NCI-H446 treated with DMSO at 0.1 percent for 48 hours (cell line): ENCODE measurements at places on chromosomes 16 and 17.

DNA sequence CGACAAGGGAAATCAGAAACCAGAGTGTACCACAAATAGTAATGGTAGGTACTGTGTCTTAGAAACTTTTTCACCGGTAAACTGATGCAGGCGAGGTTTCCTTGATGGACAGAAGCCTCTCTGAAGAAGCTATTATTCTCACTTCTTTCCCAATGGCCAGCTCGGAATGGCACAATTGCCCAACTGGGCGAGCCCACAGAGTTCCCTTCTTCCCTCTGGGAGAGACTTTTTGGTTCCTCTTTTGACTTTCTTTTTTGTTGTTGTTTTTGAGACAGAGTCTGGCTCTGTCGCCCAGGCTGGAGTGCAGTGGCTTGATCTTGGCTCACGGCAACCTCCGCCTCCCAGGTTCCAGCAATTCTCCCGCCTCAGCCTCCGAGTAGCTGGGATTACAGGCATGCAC lies 16.9 kb downstream of the SLC43A2 start:
- DNase-seq = no peak

DNA sequence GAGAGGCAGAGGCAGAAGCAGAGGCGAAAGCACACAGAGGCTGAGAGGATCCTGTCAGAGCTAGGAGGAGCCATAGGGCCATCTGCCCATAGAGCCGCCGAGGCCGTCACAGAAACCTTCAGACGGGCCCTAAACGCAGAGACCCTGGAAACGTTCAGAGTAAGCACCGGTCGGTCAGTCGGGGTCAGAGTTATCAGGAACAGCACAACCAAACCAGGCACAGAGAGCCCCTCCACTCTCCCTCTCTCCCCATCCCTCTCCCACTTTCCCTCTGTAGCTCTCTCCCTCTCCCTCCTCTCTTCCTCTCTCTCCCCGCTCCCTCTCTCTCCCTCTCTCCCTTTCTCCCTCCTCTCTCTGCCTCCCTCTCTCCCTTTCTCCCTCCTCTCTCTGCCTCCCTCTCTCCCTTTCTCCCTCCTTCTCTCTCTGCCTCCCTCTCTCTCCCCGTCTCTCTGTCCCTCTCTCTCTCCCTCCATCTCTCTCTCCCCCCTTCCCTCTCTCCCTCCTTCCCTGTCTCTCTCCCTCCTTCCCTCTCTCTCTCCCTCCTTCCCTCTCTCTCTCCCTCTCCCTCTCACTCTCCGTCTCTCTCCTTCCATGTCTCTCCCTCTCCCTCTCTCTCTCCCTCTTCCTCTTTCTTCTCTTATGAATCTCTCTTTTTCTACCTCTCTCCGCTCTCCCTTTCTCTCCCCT lies 138.9 kb downstream of the C16orf95 start:
- DNase-seq = no peak

GRCh38 chr16:71260995-71261394 lies 28.2 kb downstream of the CMTR2 start:
- no peak for DNase-seq

DNA sequence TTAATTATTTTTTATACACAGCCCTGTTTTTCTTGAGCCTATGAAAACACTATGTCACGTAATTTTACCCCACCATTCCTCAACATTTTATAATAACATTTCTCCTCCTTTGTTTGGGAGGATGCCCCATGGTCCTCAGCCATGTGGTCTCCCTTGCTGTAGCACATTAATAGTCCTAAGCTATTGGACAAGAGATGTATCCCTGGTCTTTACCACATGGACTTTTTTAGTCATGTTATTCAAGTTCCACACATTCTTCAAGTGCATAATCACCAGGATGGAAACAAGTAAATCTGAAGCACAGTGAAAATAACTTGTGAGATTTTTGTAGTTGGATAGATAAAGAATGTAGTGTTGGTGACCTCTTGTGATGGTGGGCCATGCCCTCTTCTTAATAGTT lies 2.0 kb upstream of the KRTAP2-3 start:
- DNase-seq = no peak

- DNase-seq = no peak
Measured at GRCh38 chr16:8935989-8936388, 27.7 kb downstream of the USP7 start.

DNA sequence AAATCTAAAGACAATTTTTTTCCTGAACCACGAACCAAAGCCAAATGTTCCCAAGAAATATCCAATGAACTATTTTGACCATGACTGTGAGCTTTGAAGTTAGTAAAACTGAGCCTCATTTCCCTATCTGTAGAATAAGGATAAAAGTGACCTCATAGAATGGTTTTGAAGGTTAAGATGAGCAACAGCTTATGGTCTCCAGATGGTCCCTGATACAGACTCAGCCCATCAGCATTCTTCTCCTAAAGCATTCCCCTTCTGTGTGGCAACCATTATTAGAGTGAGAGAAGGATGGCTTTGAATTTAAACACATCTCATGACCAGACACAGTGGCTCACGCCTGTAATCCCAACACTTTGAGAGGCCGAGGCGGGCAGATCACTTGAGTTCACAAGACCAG lies 70.1 kb downstream of the COPRS start:
- no peak for DNase-seq

GRCh38 chr17:34265711-34266110 lies 4.3 kb upstream of the CCL7 start:
- no peak for DNase-seq

DNA sequence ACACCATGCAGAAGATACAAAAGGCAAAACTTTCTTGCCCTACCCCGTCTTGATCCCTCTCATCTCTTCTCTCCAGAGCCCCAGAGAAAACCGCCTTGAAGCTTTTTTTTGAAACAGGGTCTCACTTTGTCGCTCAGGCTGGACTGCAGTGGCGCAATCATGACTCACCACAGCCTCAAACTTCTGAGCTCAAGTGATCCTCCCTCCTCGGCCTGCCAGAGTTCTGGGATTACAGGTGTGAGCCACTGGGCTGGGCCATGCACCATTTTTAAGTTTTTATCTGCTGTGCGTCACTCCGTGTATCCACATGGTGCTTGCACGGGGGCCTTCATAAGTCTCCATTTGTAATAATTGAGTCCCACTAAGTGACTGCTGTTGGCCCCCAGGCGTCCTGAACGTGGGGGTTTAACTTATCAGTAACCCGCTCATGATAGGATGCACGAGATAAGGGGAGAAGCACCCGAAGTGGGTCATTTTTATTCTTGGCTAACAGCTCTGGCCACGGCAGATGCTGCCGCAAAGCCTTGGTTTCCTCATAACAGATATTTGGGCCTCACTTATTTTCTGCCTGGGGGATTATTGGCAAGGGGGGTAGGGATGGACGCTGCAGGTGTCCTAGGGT lies 8.6 kb downstream of the DNAH17 start:
- no peak for DNase-seq

GRCh38 chr17:78442648-78443218 lies 64.3 kb downstream of the PGS1 start:
- DNase-seq = no peak

- DNase-seq = no peak
Measured at GRCh38 chr16:88815901-88816589, 4.3 kb upstream of the APRT start.

- peak; percentile 10 for DNase-seq
Measured at GRCh38 chr17:32111141-32111771, 31.0 kb upstream of the RHOT1 start.

- no peak for DNase-seq
Measured at GRCh38 chr17:6755731-6756184, at the start of gene XAF1. TSS of gene XAF1 (plus strand) at chr17:6756046. CDS start at chr17:6756079, 33 bp downstream.

GRCh38 chr17:6570731-6571451 lies 14.5 kb upstream of the PITPNM3 start:
- DNase-seq = no peak

GRCh38 chr16:85171759-85172454 lies 59.6 kb upstream of the CIBAR2 start:
- DNase-seq = no peak

GRCh38 chr16:5490499-5490898 lies 392.9 kb upstream of the EEF2KMT start:
- no peak for DNase-seq

DNA sequence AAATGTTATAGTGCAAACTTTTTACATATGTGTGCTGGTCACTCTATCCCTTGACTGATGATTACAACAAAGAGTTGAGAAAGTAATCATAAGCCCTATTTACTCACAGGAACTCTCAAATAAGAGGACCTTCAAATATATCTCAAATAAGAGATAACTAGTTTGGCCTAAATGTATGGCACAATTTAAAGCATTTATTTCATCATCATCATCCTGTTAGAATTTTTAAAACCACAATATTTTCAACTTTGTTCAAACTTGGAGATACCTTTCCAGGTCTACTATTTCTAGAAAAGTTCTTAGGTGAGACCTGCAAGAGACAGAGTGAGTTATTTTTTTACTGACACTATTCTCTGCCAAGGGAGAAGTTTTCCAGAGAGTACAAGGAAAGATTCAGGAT lies 5.5 kb downstream of the CPPED1 start:
- no peak for DNase-seq

GRCh38 chr16:46621006-46621933 lies at the start of gene SHCBP1:
TSS of gene SHCBP1 (minus strand) at chr16:46621379. CDS start at chr16:46621359, 20 bp downstream.
- peak; percentile 65 for DNase-seq

GRCh38 chr17:80498920-80499410 lies 22.6 kb upstream of the NPTX1 start:
- no peak for DNase-seq

DNA sequence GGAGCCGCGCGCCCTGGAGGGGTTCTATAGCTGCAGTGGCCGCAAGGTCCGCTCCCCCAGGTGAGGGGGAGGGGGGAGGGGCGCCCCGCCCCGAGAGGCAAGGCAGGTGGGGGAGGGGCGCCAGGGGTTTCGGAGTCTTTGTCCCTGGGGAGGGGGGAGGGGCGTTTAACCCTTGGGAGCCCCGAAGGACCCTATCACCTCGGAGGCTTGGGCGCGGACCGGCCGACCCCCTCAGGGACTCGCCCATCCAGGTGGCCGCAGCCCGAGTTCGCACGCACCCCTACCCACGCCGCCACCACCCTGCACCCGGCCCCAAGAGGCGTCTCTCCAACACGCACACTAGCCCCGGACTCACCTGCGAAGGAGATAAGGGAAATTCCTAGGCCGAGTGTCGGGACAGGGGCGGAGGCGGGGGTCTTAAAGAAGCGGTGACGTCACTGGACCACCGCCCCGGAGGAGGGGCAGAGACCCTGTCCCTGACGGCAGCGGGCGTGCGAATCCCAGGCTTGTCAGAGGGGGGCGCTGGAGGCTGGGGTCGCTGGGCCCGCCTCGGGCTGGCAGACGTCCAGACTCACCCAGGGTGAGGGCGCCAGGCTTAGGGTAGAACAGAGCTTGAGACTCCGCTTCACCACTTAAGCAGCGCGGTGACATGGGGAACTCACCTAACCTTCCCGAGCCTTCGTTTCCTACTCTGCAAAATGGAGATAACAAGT lies at the start of gene CLDN6:
Gene CLDN6, minus strand, starts transcription at position 390 of the 713 bp plus-strand sequence. CDS start 2,162 bp downstream, outside the sequence.
- no peak for DNase-seq

DNA sequence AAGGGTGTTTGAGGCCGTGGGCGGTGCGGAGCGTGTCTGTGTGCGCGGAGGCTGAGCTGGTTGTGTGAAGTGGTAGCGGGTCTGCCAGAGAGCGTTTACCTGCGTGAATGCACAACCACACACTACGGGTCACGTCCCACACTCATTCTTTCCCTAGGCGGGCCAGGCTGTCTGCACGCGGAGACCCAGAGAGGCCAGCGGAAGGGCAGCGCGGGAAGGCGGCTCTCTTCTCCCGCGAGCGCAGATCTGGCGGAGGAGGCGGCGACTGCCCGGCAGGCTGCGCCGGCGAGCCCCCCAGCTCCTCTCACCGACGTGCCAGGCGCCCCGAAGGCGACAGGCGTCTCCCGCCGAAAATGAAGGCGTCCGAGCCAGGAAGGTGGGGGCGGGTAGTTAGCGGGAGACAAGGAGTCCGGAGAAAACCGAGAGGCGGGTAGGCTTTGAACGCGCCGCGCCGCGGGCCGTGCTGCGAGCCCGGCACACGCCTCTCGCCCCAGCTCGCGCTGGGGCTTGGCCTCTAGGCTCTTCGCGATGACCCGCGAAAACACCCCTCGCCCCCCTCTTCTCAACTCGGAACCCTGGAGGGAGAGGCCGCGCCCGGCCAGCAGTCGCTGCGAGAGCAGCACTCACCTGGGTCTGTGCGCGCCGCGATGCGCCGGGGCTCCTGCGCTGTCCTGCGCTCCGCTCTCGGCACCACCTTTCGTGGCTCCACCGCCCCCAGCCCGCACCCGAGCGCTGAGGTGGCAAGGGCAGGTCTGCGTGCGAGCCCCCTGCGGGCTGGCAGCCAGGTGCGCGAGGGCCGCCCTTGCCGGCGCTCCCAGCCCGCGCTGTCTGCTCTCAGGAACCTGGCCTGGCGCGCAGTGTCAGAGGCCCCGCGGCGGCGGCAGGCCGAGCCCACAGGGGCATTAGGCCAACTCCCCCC lies 2.0 kb upstream of the FOXF1 start:
- no peak for DNase-seq

GRCh38 chr17:38619937-38620550 lies 14.3 kb upstream of the SRCIN1 start:
- no peak for DNase-seq

DNA sequence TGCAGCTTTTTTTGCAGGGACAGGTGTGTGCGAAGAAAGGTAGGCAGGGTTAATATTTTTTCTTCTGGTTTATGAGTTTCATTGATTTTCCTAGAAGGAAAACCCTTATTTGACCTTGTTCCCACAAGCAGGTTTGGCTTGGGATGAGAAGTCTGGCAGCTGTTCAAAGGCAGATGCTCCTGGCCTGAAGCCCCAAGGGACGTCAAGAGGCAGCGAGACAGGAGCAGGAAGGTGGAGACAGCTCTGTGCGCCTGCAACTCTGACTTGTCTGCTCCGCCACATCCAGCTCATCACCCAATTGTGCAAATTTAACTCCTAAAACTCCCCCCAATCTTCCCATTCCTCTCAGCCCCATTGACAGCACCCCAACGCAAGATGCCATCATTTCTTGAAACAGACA lies 136.8 kb upstream of the XYLT1 start:
- no peak for DNase-seq

DNA sequence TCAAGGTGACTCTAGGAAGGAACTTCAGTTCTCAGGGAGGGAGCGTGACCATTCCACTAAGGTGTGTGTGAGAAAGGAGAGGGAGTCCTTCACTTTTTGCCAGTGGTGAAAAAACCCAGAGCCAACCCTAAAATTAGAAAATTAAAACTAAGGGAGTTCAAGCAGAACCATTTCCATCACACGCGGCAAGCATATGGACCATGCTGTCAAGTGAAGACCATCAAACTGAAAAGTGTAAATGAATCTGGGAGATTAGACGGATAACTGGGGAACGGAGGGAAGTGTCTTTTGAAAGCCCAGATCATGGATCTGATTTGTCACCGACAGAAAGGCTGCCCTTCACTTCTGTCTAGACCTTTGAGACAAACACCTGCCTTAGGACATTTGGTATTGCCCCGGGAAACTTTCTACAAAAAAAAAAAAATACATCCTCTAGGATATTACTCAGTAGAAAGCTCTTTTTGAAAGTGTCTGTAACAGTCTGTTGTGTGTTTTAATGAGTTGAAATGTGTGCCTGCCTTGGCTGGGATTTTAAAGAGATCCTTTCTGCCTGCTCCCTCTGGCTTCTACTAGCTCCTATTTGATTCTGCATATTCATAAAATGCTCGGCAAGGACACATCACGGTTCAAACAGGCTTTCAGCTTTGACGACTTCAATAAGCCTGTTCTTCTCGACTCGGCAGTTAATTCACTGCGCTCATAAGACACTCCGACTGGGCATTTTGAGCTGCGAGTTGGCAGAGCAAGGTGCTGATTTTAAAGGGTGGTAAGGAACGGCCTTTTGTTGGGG lies 81.4 kb upstream of the ERCC4 start:
- DNase-seq = no peak

- peak; percentile 66 for DNase-seq
Measured at GRCh38 chr17:38922538-38923297, 2.7 kb upstream of the LASP1NB start.
